ENCODE measurements at places on chromosomes 3 and 15.

DNA sequence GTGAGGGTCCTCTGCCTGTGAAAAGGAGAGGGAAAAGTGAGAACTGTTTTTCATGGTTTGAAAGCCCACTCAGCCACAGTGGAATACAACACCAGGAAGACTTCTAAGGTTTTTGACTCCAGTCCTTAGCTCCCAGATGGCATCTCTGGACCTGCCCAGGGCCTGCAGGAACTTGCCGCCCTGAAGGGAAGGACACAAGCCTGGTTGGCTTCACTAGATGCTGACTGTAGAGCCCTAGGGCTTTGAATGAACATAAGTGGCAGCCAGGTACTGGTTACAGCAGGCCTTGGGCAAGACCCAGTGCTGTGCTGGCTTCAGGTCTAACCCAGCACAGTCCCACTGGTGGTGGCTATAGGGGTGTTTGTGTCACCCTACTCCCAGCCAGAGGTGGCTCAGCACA is 21.3 kb upstream of the TMEM266 start:
- DNase-seq = no peak

- no peak for DNase-seq
Measured at GRCh38 chr15:60044636-60045270, 40.6 kb downstream of the FOXB1 start.

DNA sequence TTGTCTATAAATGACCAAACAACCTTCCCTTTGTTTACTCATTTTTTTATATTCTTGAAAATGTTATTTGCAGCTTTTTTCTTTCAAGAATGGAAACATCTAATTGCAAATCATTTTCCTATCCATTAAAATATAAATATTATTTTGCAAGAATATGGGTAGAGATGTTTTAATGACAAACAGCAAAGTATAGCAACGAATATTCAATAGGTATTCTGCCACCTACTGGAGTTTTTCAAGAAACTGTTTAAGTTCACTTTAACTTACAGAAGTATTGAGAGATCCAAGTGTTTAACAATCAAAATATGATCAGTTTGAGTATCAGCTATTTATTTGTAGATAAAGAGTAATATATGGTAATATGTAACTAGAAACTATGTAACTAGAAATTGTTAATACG is 6.9 kb upstream of the EOGT start:
- DNase-seq = no peak

DNA sequence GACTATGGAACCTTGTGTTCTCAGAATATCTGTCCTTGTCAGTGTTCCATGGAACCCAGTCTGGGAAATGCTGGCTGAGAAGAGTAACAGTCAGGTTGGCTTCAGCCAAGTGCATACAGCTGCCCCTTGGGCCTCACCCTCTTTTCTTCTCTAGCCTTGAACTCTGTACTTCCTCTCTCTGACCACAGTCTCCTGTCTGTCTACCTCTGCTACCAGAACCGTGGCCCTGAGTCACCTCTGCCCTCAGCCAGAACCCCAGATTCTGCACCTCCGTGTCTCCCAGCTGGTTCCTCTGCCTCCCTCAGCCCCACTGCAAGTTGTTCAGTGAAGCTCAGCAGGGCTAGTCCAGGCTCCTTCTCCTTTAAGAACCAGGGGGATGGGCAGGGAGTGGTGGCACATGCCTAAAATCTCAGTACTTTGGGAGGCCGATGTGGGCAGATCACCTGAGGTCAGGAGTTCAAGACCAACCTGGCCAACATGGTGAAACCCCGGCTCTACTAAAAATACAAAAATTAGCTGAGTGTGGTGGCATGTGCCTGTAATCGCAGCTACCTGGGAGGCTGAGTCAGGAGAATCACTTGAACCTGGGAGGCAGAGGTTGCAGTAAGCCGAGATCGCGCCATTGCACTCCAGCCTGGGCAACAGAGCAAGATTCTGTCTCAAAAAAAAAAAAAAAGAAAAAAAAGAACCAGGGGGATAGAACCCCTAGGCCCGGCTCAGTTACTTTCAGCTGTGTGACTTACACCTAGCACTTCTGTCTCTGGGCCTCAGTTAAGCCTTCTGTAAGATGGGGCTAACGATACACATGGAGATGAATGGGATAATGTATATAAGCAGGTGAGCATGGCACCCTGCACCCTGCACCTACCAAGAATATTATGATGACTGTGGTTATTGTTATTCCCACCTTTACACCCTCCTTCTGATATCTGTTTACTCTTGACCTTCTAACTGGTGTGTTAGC is 24.3 kb upstream of the TATDN2 start:
- no peak for DNase-seq

- DNase-seq = no peak
Measured at GRCh38 chr3:185465471-185465870, 33.4 kb downstream of the TMEM41A start.

DNA sequence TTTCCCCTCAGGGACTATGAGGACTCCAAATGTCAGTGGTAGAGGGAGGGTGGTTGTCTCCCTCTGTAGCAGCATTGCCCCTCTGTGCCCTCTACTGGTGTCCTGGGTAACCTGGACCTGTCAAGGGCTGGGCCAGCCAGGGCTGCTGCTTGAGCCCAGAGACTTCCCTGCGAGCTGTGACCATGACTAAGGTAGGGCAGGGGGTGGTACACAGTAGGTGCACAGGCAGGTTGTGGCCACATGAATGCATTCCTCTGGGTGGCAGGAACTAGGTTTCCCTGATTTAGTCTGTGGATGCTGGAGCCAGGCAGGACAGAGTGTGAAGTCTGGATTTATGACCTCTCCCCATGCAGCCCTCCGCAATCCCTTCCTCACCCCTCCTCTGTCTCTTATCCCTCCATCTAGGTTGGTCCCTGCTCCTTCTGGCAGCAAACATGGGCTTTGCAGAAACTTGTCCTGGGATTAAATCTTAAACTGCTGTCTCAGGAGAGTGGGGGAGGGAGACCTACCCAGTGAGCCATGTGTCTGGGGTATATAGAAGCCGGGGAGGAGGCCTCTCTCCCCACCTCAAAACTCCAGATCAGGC is 8.7 kb upstream of the SEMA3F start:
- no peak for DNase-seq

DNA sequence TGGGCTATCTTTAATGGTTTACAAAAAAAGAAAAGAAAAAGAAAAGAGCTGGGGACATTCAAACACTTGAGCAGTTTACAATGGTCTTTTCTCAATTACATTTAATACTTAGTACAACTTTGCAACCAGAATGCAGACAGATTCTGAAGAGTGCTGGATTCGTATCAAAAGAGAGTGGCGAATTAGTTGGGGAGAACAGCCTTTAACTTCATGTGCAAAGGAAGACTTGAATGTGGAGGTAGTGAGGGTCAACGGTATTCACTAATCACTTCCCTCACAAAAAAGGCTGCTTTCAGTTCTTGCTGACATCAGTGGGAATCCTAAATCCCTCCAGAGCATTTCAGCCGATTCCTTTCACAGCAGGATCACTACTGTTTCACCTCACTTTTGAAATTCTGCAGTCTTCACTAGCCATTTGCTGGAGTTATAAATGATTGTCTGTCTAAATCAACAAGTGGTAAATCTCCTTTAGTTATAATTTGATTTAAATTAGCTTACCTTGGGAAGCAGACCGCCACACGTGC is 323.0 kb upstream of the SEMA6D start:
- DNase-seq = no peak

DNA sequence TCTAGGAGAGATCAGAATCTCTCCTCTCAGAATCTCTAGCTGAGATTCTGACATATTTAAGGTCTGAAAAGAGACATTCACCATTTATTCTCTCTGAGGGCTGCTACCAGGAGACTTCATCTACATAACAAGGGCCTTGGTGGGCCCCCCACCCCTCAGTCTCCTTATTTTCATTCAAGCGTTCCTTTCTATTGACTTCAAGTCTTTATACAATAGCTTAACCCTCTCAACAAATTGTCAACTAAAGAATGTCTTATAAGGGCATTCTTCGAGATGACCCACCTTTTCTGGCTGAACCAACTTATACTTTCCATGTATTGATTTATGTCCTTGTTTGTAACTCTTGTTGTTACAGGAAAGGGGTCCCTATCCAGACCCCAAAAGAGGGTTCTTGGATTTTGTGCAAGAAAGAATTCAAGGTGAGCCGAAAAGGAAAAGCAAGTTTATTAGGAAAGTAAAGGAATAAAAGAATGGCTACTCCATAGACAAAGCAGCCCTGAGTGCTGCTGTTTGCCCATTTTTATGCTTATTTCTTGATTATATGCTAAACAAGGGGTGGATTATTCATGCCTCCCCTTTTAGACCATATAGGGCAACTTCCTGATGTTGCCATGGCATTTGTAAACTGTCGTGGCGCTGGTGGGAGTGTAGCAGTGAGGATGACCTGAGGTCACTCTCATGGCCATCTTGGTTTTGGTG is 209.5 kb upstream of the ALCAM start:
- no peak for DNase-seq

DNA sequence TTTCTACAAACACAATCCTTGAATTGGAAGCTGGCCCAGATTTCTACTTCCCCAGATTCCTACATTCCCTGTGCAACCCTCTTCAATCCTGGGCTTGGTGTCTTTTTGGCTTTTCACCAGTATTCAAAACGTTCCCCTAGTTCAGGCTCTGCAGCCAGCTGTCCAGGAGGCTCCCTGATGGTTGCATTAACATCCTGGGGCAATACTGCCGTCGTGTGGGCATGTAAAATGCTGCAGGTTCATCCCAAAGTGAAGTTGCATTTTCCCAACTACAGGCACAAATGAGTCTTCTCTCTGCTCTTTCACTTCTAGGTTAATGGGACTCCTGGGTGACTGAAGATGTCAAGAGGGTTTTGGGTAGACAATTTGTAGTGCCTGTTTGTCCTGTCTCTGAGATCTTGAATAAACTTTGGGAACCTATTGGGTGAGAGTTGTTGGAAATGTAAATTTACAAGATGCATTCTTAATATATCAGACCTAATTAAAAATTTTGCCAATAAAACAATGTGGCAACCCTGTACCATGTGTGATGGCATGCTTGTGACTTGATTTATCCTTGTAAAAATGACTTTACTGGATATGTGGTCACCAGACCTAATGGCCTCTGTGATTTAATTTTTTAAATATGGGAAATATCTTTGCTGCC is 28.6 kb downstream of the SOX14 start:
- no peak for DNase-seq
